HCT116 (cell line): ENCODE measurements at places on chromosomes 1 and 21.

- H3K27me3 ChIP-seq: no peaks in the 10 kb centered on the region
- H3K36me3 ChIP-seq: no peaks in the 10 kb centered on the region
- no peak for DNase-seq
- no peaks in the 10 kb centered on the region for H3K4me1 ChIP-seq
- H3K4me3 ChIP-seq: no peak overlapping the region
Measured at GRCh38 chr1:81409262-81409661, 391.5 kb upstream of the ADGRL2 start.

DNA sequence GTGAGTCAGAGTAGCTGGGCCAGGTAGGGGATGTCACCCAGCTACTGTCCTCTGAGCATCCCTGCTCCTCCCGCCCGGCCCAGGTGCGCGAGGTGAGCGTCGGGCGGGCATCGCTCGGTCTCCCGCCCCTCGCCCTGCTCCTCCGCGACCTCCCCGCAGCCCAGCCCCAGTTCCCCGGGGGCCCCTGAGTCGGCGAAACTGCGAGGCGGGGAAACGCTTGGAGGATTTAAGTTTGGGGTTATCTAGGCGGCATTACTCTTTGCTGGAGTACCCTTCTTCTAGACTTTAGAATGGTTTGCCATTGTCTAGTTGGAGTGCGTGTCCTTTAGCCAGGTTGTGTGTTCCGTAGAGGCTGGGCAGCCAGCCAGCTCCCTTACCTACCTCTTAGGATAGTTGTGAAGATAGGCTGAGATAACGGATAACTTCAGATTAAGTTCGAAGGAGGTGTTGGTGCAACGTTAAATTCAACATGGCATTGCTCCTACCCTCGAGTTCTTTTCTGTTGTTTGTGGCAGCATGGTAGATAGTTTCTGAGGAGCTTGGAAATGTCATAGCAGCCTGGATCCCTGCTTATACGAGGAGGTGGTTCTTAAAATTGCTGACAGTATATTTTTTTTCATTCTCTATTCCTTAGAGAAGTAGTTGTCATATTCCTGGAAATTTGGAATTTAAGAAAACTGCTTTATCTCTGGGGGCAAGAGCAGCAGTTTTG, 697 bp downstream of the AGO3 start:
- no peaks in the 10 kb centered on the region for H3K36me3 ChIP-seq
- DNase-seq: no peak
- peaks cover 14% of the 10 kb centered on the region for H3K4me1 ChIP-seq
- no peaks in the 10 kb centered on the region for H3K27me3 ChIP-seq

- no peak overlapping the region for H3K27ac ChIP-seq
- no peaks in the 10 kb centered on the region for H3K36me3 ChIP-seq
- H3K4me3 ChIP-seq: no peak overlapping the region
- DNase-seq: no peak
Measured at GRCh38 chr1:247440001-247440620, 17.8 kb downstream of the OR2B11 start.

DNA sequence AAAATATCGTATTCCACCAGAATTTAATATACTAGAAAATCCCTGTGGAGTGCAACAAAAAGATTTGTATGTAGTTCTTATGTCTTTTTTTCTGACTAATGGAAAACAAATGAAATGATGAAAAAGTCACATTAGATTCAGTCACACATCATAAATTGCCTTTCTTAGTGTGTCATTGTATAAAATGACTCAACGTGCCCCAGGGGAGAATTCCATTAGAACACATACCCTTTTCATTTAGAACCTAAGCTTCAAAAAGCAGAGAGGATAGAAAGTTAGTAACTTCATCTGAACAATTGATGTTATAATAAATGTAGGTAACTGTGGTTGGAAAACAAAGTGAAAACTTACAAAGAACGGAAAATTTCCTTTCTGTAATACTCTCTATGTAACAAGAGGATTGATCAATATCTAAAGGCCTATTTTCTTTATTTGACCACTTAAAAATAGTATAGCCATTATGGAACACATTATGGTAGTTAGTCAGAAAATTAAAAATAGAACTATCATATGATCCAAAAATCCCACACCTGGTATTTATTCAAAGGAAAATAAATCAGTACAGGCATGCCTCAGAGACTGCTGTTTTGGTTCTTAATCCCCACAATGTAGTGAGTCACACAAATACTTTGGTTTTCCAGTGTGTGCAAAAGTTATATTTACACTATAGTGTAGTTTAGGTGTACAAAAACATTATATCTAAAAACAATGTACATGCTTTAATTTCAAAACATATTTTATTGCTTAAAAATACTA, 1016.1 kb downstream of the KCNT2 start:
- no peaks in the 10 kb centered on the region for H3K27me3 ChIP-seq
- H3K4me1 ChIP-seq: no peaks in the 10 kb centered on the region
- peak overlapping the region; percentile 53; the same call in 1 of the 2 replicates for H3K27ac ChIP-seq
- DNase-seq: peak; percentile 65
- no peak overlapping the region for H3K4me3 ChIP-seq

DNA sequence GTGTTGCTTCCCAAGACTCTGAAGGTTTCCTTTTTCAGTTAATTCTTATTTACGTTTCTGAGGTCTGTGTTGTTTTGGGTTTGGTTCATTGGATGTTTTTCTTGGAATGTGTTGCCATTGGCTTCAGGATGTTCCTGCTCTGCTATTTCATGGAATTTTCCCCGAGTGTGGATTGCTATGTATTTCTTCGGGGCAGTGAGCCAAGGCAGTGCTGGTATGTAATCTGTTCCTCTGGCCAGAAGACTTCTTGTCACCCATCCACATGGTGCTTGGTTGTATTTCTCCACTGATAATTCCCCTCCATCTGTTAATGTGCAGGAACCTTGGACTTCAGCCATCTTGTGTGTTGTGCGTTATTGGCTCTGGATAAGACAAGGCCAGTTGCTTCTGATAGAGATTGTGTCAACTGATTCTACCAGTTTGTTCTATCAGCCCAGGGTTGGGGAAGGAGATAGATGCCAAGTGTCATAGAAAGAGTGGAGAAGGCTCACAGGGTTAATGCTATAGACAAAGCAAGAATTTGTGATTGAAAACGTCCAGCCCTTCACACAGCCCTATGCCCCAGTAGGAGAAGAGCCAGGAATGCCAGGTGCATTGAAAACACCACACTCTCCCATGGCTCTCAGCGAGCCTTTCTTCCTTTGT, 505.2 kb downstream of the PLPP3 start:
- H3K36me3 ChIP-seq: no peaks in the 10 kb centered on the region
- H3K27ac ChIP-seq: no peak overlapping the region
- no peak for DNase-seq
- no peaks in the 10 kb centered on the region for H3K27me3 ChIP-seq

DNA sequence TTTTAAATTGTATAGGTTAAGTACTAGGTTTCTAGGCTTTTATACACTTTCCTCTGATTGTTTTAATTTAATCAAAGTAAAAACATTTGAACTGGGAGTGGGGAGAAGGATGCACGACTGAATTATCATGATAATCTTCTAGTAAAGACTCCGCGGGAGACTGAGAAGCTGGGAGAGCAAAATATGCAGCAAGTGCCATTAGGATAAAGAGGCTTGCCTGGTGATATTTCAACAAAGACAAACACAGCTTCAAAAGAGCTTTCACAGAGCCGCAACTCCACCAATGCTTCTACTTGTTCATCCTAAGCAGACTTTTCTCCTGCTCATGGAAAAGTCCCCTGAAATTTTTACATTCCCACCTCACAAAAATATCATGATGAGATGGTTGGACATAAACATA, 239.0 kb upstream of the PTBP2 start:
- no peaks in the 10 kb centered on the region for H3K36me3 ChIP-seq
- H3K4me1 ChIP-seq: no peaks in the 10 kb centered on the region
- no peak for DNase-seq
- H3K4me3 ChIP-seq: no peak overlapping the region
- no peaks in the 10 kb centered on the region for H3K27me3 ChIP-seq

DNA sequence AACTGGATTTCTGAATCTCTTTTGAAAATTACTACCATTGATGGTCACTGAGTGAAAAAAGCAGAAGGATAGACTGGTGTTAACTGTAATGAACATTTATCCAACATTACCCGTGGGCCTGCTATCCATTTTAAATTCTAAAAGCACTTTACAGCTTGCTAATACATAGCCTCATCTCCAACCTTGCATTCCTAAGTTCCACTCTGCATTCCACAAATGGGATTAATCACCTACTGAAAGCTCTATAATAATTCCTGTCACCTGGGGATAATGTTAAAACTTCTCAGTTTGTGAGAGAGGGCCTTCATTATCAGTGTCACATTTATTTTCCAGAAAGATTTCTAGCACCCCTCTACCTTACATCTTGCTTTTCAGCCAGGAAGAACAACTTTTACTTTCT, 38.2 kb downstream of the PTPRC start:
- H3K4me1 ChIP-seq: peaks cover 2% of the 10 kb centered on the region; the same call in 1 of the 2 replicates
- no peak overlapping the region for H3K27ac ChIP-seq
- DNase-seq: no peak
- no peaks in the 10 kb centered on the region for H3K36me3 ChIP-seq

- H3K27ac ChIP-seq: no peak overlapping the region
- H3K27me3 ChIP-seq: no peaks in the 10 kb centered on the region
- no peak for DNase-seq
- H3K36me3 ChIP-seq: no peaks in the 10 kb centered on the region
- no peak overlapping the region for H3K4me3 ChIP-seq
Measured at GRCh38 chr1:30754684-30755171, 2.8 kb downstream of the LAPTM5 start.

DNA sequence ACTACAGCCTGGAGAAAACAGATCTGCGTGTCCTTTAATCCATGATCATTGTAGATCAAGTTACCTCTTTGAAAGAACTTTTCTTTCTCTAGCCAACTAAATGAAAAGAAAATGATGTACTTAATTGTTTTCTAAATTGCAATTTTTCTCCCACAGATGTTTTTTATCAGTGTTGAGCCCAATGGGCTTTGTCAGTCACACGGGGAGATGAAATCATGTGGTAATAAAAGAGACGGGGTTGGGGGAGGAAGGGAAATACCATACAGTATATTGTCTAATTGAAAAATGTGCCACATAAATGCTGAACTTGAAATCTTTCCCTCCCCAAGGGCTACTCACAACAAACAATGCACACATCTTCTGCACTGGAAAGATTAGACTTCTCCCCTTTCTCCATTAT, 58.4 kb downstream of the NTMT2 start:
- no peak overlapping the region for H3K27ac ChIP-seq
- no peaks in the 10 kb centered on the region for H3K4me1 ChIP-seq
- H3K36me3 ChIP-seq: no peaks in the 10 kb centered on the region
- no peak for DNase-seq
- H3K27me3 ChIP-seq: no peaks in the 10 kb centered on the region

DNA sequence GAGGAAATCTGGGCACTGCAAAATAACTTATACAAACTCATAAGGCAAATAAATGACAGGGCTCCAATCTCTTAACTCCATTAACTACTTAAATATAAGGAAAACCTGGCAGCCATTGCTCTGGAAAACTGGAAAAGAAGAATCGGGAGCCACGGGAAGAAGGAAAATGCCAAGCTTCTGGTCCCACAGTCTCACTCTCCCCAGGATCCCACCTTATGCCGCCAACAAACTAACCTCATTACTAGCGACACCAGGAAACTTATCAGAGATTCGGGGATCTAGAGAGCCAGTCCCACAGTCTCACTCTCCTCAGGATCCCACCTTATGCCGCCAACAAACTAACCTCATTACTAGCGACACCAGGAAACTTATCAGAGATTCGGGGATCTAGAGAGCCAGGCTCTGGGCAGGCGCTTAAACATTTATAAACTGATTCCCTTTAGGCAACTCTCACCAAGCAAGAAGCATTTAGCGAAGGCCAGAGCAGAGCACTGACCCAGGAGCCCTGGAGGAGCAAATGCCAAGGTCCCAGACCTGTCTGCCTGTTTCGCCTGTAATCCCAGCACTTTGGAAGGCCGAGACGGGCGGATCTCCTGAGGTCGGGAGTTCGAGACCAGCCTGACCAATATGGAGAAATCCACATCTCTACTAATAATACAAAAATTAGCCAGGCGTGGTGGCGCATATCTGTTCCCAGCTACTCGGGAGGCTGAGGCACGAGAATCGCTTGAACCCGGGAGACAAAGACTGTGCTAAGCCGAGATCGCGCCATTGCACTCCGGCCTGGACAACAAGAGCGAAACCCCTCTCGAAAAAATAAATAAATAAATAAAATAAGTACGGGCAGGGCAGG, 720 bp downstream of the PSMB2 start:
- no peak for DNase-seq
- peaks cover 31% of the 10 kb centered on the region for H3K4me1 ChIP-seq
- H3K27ac ChIP-seq: peak overlapping the region; percentile 89
- H3K4me3 ChIP-seq: peak overlapping the region; percentile 90
- H3K36me3 ChIP-seq: peaks cover 20% of the 10 kb centered on the region; the same call in 1 of the 2 replicates
- peaks cover 5% of the 10 kb centered on the region; the same call in 1 of the 2 replicates for H3K27me3 ChIP-seq

DNA sequence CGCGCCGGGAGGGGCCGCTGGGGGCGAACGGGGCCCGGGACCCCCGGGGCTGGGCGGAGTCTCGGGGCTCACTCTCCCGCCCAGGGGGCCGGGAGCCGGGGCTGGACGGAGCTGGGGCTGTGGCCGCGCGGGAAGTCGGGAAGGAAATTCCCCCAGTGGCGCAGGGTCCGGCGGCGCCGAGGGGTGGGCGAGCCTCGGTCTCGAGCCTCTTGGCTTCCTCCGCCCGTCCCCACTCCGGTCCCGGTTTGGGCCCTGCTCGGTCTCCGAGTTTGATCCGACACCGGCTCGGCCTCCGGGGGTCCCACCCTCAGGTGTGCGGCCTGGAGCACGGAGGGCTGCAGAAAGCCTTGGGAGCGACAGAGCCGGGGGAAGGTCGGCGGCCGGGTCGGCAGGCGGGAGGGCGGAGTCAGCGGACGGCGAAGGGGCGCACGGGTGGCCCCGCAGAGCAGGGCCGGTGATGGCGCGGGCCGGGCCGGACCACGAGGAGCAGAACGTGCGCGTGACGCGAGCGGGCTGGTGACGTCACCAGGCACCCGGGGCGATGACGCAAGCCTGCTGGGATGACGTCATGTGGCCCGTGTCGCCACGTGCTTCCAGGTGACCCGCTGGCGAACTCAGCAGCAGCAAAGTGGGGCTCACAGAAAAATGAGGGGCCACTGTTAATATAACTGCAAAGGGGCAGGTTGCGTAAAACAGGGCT, 610 bp upstream of the HES4 start:
- H3K36me3 ChIP-seq: no peaks in the 10 kb centered on the region
- H3K27ac ChIP-seq: peak overlapping the region; percentile 99
- peak overlapping the region; percentile 83 for H3K4me3 ChIP-seq
- no peaks in the 10 kb centered on the region for H3K27me3 ChIP-seq
- H3K4me1 ChIP-seq: peaks cover 22% of the 10 kb centered on the region

- DNase-seq: no peak
- peak overlapping the region; percentile 97 for H3K27ac ChIP-seq
- H3K4me3 ChIP-seq: peak overlapping the region; percentile 88
Measured at GRCh38 chr1:36154765-36155407, 1.1 kb upstream of the MAP7D1 start.
